ENCODE measurements at places on chromosomes 5 and 9. TPM values are rescaled to one million over a fixed set of nuclear protein-coding genes. Genes with fewer than 3 reads are reported as not detected.

The NUDT12 gene
- 7.2 TPM for polyA plus RNA-seq

The PCDHGA11 gene
- polyA plus RNA-seq: 1.8 TPM

The SVEP1 gene
- polyA plus RNA-seq: 4.7 TPM

The BNC2 gene
- 19.3 TPM for polyA plus RNA-seq

The CNTLN gene
- 5.0 TPM for polyA plus RNA-seq

The FOXI1 gene
- polyA plus RNA-seq: not detected

The GRIA1 gene
- polyA plus RNA-seq: 0.54 TPM

The MAMDC4 gene
- polyA plus RNA-seq: 12.7 TPM

The ENTREP1 gene
- 0.94 TPM for polyA plus RNA-seq

DNA sequence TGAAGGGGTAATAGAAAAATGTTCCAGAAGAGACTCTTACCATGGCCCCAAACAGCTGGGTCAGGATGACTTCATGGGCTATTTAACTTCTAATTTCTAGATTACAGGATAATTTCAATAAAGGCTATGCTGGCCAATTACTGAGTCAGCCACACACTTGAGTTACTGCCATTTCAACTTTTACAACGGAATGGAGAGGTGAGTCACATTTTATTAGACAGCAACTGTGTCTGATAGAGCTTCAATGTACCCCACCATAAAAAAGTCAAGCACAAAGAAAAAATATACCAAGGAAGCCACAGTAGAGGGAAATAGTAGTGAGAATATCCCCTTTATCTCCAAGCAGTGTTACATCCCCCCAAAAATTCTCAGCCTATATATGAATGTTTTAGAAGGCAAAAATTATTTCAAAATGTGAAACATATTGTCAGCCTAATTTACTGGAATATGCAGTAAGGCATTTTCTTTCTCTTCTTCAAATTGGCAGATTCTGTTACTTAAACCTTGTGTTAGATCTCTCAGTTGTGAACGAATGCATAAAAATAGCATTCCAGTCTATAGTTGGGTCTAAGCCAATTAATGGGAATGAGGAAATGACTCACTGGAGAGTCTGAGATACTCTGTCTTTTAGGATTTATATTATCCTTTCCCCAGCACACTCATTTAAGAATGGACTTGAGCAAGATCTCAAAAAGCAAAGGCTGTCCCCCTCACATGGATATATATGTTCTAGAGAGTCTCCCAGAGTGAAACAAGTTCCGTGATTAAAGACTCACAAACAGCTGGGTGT lies 47.1 kb upstream of the RAI14 start:
- H3K27me3 ChIP-seq: no peaks in the 10 kb centered on the region
- peaks cover 5% of the 10 kb centered on the region for H3K4me1 ChIP-seq
- peak overlapping the region; percentile 58 for H3K27ac ChIP-seq
- no peak overlapping the region for H3K4me3 ChIP-seq

GRCh38 chr5:114660791-114661190 lies 298.9 kb downstream of the KCNN2 start:
- H3K36me3 ChIP-seq: no peaks in the 10 kb centered on the region
- H3K27me3 ChIP-seq: no peaks in the 10 kb centered on the region
- no peak overlapping the region for H3K4me3 ChIP-seq
- H3K27ac ChIP-seq: no peak overlapping the region
- peaks cover 4% of the 10 kb centered on the region for H3K4me1 ChIP-seq

GRCh38 chr9:93996863-93997262 lies 41.7 kb upstream of the BARX1 start:
- no peak overlapping the region for H3K4me3 ChIP-seq
- H3K27me3 ChIP-seq: peaks cover 6% of the 10 kb centered on the region
- H3K27ac ChIP-seq: no peak overlapping the region

DNA sequence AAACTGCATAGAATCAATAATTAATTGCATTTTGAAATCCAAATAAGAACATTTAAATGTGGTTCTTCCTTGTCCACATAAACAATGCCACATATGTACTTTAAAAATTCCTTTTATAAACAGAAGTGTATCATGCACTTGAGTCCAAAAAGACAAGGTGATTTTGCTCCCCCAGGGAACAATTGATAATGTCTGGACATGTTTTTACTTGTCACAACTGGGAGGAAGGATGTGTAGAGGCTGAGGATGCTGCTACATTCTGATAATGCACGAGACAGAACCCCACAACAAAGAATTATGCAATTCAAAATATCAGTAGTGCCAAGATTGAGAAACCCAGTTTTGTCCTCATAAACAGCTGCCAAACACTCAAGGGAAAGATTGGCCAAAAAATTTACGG lies 181.1 kb upstream of the ISL1 start:
- no peaks in the 10 kb centered on the region for H3K36me3 ChIP-seq
- no peaks in the 10 kb centered on the region for H3K4me1 ChIP-seq
- no peak overlapping the region for H3K27ac ChIP-seq
- H3K27me3 ChIP-seq: no peaks in the 10 kb centered on the region
- no peak overlapping the region for H3K4me3 ChIP-seq

GRCh38 chr5:153793699-153794098 lies 245.0 kb downstream of the FAM114A2 start:
- H3K4me3 ChIP-seq: no peak overlapping the region
- no peak overlapping the region for H3K27ac ChIP-seq
- DNase-seq: no peak
- H3K4me1 ChIP-seq: no peaks in the 10 kb centered on the region

DNA sequence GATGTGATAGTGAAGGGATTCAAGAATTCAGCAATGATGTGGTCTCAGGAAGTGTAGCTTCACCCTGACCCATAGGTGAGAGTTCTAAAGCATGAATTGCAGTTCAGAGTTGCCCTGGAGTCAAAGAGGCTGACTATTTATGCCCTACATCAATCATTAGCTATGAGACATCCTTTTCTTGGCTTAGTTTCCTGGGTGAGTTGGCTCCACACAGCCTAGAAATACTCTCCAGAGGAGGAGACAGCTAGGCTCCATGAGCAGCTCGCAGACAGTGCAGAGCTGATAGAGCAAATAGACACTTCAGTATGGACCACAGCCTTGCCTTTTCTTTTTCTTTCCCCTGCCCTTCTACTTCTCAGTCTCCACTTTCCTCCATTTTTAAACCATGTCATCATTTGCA lies 1651.8 kb downstream of the MAT2B start:
- no peak overlapping the region for H3K4me3 ChIP-seq
- H3K27ac ChIP-seq: no peak overlapping the region
- DNase-seq: no peak
- H3K4me1 ChIP-seq: no peaks in the 10 kb centered on the region

- DNase-seq: no peak
- H3K4me1 ChIP-seq: no peaks in the 10 kb centered on the region
- H3K36me3 ChIP-seq: no peaks in the 10 kb centered on the region
Observed at GRCh38 chr5:111781200-111781599, 24.2 kb upstream of the NREP start.

- H3K27ac ChIP-seq: no peak overlapping the region
- no peak for DNase-seq
- no peaks in the 10 kb centered on the region for H3K36me3 ChIP-seq
- H3K4me1 ChIP-seq: no peaks in the 10 kb centered on the region
Observed at GRCh38 chr9:80085668-80086067, 513.9 kb downstream of the TLE4 start.

DNA sequence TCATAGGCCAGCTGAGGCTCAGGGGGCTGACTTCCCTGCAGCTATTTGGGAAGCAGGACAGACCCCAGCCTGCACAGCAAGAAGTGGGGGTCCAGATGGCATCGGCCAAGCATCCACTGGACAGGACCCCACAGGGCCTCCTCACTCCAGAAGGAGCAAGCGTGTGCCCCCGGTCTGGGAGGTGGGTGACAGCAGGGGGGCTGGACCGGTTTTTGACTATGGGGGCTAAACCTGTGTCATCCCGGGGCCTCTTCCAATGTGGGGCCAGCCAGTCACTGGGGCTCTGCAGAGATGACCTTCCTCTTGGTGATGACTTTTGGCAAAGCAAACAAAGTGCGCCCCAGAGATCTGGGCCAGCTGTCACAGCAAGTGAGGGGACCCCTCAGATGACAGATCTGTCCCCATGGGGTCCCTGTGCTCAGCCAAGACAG lies 163.9 kb downstream of the OLFM1 start:
- no peaks in the 10 kb centered on the region for H3K36me3 ChIP-seq
- no peaks in the 10 kb centered on the region for H3K4me1 ChIP-seq
- peaks cover 5% of the 10 kb centered on the region for H3K27me3 ChIP-seq
- no peak for DNase-seq
- no peak overlapping the region for H3K27ac ChIP-seq
- no peak overlapping the region for H3K4me3 ChIP-seq

GRCh38 chr5:10856071-10856470 lies 95.0 kb upstream of the DAP start:
- no peak overlapping the region for H3K4me3 ChIP-seq
- DNase-seq: no peak
- H3K4me1 ChIP-seq: peaks cover 12% of the 10 kb centered on the region
- H3K27ac ChIP-seq: no peak overlapping the region
- no peaks in the 10 kb centered on the region for H3K36me3 ChIP-seq

- no peak overlapping the region for H3K4me3 ChIP-seq
- peaks cover 12% of the 10 kb centered on the region for H3K27me3 ChIP-seq
- DNase-seq: no peak
- no peaks in the 10 kb centered on the region for H3K4me1 ChIP-seq
Observed at GRCh38 chr5:170202117-170202516, 30.7 kb upstream of the C5orf58 start.

- no peaks in the 10 kb centered on the region for H3K4me1 ChIP-seq
- peak; percentile 17 for DNase-seq
- H3K27ac ChIP-seq: no peak overlapping the region
- no peaks in the 10 kb centered on the region for H3K36me3 ChIP-seq
Observed at GRCh38 chr5:159552751-159553150, 222.5 kb upstream of the IL12B start.

- no peaks in the 10 kb centered on the region for H3K27me3 ChIP-seq
- no peak overlapping the region for H3K4me3 ChIP-seq
- H3K27ac ChIP-seq: no peak overlapping the region
Observed at GRCh38 chr5:96503501-96504236, 70.6 kb upstream of the PCSK1 start.

DNA sequence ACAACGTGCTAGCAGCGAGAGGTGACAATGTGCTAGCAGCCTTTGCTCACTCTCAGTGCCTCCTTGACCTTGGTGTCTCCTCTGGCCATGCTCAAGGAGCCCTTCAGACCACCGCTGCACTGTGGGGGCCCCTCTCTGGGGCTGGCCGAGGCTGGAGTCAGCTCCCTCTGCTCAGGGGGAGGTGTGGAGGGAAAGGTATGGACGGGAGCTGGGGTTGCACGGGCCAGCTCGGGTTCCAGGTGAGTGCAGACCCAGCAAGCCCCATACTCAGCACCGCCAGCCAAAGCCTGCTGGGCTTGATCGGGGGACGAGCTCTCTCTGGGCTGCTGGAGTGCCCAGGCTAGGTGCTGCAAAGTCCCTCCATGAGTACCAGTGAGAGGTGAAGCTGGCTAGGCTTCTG lies 180.2 kb downstream of the TRIM36 start:
- no peaks in the 10 kb centered on the region for H3K27me3 ChIP-seq
- no peak for DNase-seq
- H3K27ac ChIP-seq: no peak overlapping the region
- H3K4me1 ChIP-seq: no peaks in the 10 kb centered on the region
- no peak overlapping the region for H3K4me3 ChIP-seq

DNA sequence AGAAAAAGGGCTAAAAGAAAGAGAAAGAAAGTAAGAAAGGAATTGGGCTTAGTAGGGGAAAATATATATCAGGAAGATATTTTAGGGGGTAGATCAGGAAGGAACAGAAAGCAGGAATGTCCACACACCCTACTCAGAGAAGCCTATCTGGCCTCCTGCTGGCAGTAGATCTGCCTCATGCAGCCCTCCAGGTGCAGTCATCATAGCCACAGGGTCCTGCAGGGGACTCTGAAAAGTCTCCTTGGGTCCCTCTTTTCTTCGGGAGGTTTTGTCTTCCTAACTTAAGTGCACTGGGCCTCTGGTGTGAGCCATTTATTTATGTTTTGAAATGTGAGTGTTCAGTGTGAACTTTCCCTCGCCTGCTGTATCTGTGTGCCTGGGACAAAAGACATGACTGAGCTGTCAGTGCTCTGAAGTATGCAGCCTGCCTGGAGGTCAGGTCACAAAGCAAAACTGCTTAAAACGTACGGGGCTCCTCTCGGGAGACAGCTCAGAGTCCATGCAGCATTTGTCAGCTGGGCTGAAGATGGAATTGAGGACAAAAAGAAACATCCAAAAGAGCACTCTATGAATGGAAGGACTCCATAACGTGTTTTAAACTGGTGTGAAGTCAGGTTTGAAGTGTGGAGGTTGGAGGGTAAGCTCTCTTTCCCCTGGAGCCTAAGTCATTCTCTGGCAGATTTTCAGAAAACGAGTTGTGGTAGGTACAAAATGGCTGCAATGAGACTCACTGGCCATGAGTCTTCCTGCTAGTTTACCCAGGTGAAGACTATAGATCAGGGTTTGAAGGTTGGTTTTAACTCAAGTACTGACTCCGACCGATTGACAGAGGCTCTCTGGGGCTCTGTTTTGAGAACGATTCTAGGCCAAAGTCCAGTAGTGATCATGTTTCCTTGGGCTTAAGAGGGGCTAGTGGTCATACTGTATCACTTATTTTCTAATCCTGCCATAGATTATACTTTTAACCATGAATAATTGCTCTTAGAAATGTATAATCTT lies 151.8 kb upstream of the GDNF start:
- H3K4me3 ChIP-seq: no peak overlapping the region
- no peak for DNase-seq
- no peaks in the 10 kb centered on the region for H3K4me1 ChIP-seq

GRCh38 chr9:117747386-117747970 lies 43.3 kb downstream of the TLR4 start:
- no peaks in the 10 kb centered on the region for H3K4me1 ChIP-seq
- no peaks in the 10 kb centered on the region for H3K36me3 ChIP-seq
- H3K27ac ChIP-seq: no peak overlapping the region
- DNase-seq: no peak

DNA sequence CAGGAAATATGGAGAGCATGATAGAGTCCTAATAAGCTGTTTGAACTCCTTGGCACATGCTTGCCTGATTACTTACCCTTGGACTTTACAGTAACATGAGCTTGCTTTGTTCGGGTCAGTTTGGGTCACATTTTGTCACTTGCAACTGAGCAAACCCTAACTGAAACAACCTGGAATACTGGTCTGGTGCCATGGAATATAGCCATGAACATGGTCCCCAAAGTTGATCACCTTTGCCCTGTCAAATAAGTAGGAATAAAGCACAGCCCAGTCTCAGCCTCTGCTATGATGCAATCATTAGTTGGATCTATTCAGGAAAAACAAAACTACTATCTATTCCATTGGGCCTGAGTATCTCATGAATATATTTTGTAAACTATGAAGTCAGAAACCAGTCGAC lies 18.2 kb downstream of the CDO1 start:
- H3K4me3 ChIP-seq: no peak overlapping the region
- no peaks in the 10 kb centered on the region for H3K27me3 ChIP-seq
- DNase-seq: no peak
- no peak overlapping the region for H3K27ac ChIP-seq

- DNase-seq: no peak
- H3K36me3 ChIP-seq: no peaks in the 10 kb centered on the region
- H3K27ac ChIP-seq: peak overlapping the region; percentile 98
- H3K27me3 ChIP-seq: no peaks in the 10 kb centered on the region
Observed at GRCh38 chr5:119454171-119454570, 1.9 kb downstream of the HSD17B4 start.

- H3K36me3 ChIP-seq: no peaks in the 10 kb centered on the region
- peaks cover 3% of the 10 kb centered on the region for H3K4me1 ChIP-seq
- no peaks in the 10 kb centered on the region for H3K27me3 ChIP-seq
- H3K4me3 ChIP-seq: peak within 1 kb of the TSS; percentile 91
Observed at GRCh38 chr9:15422372-15423230, at the start of gene SNAPC3. Gene SNAPC3, plus strand, starts transcription at chr9:15422876. Its CDS starts 4 bp downstream, at chr9:15422880.

GRCh38 chr9:115289757-115290208 lies 171.8 kb upstream of the TNC start:
- no peaks in the 10 kb centered on the region for H3K36me3 ChIP-seq
- H3K27me3 ChIP-seq: no peaks in the 10 kb centered on the region
- H3K27ac ChIP-seq: no peak overlapping the region
- H3K4me3 ChIP-seq: no peak overlapping the region

- H3K4me1 ChIP-seq: no peaks in the 10 kb centered on the region
- H3K27me3 ChIP-seq: no peaks in the 10 kb centered on the region
- no peak for DNase-seq
- H3K27ac ChIP-seq: no peak overlapping the region
- no peak overlapping the region for H3K4me3 ChIP-seq
Observed at GRCh38 chr9:98135558-98135934, 16.5 kb upstream of the TRIM14 start.

Measured in hepatocyte (in vitro differentiated cells).